ENCODE measurements at places on chromosomes 7 and 10.

DNA sequence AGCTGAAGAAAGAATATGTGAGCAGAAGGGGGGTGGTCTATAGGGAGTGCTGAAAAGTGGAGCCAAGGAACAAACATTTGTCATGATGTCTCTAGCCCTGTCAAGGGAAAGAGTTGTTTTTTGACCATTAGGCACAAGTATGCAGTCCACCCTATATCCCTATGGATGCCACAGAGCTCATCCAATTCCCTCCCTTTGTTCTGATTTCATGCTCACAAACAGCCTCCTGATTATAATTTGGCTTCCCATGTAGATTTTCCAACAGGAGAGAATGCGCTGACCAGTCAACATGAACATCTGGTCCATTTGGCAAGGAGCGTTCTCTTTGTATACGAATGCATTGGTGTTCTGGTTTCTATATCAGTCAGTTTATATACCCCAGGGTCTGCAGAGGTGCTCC, 12.1 kb upstream of the CEP41 start:
- no peak for DNase-seq

- DNase-seq = no peak
These were observed 28.7 kb downstream of the DGKI start for GRCh38 chr7:137818036-137818435.

DNA sequence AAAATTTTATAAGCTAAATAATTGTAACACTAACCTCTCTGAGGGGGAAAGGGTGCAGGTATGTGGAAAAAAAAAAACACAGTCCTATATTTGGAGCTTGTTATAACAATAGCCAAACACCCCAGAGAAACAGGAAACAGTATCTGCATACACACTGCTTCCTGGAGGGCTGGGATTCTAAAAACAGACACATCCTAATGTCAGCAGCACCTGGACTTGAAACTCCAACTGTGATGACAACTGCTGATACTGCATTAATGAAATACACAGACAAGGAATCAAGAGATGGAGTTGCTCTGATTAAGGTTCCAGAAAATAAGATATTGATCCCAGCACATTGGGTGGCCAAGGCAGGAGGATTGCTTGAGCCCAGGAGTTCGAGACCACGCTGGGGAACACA, 9.3 kb downstream of the DAGLB start:
- DNase-seq = no peak

- no peak for DNase-seq
These were observed 343.0 kb upstream of the SEMA3D start for GRCh38 chr7:85529831-85530230.

DNA sequence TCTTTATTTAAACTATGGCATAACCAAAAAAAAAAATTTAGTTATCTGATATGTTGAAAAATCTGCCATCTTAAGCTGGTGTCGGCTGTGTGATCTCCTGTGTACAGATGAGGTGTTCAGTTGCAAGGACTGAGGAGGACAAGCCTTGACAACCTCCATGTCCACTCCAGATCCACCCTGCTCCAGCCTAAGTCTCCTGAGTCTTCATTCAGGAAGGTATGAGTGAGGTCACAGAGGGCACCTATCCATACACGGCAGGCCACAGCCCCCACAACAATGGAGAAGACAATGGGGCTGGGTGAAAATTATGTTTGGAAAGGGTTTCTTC, 16.1 kb downstream of the TARP start:
- DNase-seq = no peak

DNA sequence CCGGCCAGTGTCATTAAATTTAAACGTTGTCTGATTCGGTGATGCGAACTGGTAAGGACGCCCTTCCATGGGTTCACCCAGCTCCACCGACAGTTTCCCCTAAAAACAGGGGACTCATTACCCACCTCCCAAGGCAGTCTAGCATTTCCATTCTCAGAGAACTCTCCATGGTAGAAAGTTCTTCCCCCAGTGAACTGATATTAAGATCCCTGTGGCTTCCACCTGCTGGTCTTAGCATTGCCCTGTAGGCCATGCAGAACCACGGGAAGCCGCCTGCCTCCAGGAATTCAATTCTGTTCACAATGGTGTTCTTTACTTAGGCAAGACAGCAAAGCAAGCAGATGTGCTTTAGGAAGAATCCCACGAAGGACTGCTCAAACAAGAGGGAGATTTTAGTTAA, 128.9 kb upstream of the NANOS1 start:
- DNase-seq = no peak

- no peak for DNase-seq
These were observed 9.9 kb downstream of the TAS2R41 start for GRCh38 chr7:143487566-143487965.

GRCh38 chr10:75294866-75295701, 59.3 kb upstream of the COMTD1 start:
- DNase-seq = peak; percentile 56
